ENCODE measurements at places on chromosomes 13 and 19. TPM values are rescaled to one million over a fixed set of nuclear protein-coding genes. Genes with fewer than 3 reads are reported as not detected.

The IGSF23 gene
- total RNA-seq: not detected

The ZNF560 gene
- total RNA-seq: not detected

The MYO1F gene
- total RNA-seq: 13.7 TPM

The CYP2A7 gene
- total RNA-seq: not detected

The UPF3A gene
- 41.1 TPM for total RNA-seq

The KLK15 gene
- total RNA-seq: not detected

The PSG1 gene
- not detected for total RNA-seq

The PSG6 gene
- not detected for total RNA-seq

Measured in activated CD4-positive, alpha-beta T cell treated with anti-CD3 and anti-CD28 coated beads for 36 hours (primary cell).